Uterus (tissue), 4 donors: ENCODE measurements at places on chromosomes 1 and 21. TPM values are rescaled to one million over a fixed set of nuclear protein-coding genes. Genes with fewer than 3 reads are reported as not detected.

DNA sequence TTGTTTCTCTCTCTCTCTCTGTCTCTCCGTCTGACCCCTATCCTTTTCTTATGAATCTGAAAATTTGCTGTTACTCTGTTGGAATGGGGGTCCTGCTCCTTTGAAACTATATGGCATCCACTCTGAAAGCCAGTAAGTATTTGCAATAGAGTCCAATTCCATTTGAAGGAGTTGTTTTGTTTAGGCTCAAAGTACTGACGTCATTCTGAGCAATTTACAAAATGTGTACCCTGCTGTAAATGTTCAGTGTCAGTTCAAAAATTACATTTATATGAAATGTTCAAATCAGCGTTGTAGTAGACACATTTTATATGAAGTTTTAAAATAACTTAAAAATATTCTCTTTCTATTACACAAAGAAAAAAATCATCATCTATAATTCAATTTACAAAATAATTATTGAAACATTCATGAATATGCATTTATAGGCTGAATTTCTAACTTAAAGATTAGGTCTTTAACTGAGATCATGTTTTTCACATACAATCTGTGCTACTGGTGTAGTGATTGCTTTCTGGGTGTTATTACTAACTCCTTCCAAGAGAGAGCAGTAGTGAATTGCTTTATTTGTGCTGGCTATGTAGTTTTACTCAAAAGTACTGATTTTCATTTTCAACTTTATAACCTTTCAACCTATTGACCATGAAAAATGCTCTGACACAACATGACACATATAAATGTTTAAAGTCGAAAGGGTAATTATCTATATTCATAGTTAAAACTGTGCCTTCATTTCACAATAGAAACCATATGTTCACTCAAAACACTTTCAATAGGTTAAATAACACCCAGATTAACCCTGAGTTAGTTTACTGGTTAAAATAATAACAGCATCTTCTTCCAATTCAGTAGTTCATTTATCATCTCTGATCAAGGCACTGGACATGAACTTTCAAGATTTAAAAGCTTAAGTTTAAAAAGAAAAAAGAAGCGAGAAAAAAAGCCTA lies 253.1 kb upstream of the ADGRL4 start:
- no peak for DNase-seq

DNA sequence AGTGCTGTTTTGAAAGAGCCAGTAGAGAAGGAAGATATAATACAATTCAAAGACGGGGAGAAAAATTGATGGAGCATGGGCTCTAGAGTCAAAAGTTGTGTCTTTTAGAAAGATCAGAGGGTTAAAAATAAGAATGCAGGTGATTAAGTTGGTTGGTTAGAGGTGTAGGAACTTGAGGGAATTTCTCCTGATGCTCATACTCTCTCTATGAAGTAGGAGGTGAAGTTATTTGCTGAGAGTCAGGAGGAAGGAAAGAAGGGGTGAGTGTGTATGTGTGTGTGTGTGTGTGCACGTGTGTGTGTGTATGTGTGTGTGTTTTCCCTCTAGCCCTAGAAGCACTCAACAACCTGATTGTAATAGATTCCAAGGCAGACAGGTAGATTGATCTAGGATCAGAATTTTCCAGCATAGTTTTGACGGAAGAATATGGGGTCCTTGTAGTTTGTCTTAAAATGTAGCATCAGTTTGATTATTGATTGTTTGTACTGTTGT lies 88.3 kb upstream of the MACF1 start:
- no peak for DNase-seq

DNA sequence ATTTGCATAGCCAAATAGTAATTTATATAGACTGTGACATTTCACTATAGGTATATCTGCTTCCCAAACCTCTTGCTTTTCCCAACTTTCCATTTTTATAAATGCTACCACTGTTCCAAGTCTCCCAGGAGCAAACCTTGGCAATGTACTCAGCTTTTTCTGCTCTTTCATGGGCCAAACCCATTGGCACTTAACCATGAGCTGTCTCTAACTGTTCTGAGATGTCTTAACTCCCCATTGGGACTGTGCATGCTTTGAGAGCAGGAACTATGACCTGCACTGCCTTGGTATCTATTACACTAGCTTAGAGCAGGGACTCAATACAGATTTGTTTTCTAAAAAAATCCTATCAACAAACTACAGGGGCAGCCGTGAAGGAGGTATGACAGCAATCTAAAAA lies 22.5 kb upstream of the KHDRBS1 start:
- no peak for DNase-seq

DNA sequence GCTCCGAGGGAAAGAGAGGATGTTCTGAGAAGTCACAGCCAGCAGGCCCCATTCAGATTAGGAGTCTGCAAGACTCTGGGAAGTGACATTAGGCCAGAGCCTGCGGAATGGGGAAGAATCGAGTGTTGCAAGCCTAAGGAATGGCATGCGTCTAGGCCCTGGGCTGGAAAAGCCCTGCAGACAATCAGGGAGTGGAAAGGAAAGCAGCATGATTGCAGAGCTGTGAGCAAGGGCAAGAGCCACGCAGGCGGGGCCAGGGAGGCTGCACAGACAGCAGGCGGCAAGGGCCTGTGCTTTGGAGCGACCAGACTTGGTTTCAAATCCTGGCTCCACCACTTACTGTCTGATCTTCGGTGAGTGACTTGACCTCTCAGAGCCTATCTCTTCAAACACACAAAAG lies 118.2 kb downstream of the RRAGC start:
- no peak for DNase-seq

DNA sequence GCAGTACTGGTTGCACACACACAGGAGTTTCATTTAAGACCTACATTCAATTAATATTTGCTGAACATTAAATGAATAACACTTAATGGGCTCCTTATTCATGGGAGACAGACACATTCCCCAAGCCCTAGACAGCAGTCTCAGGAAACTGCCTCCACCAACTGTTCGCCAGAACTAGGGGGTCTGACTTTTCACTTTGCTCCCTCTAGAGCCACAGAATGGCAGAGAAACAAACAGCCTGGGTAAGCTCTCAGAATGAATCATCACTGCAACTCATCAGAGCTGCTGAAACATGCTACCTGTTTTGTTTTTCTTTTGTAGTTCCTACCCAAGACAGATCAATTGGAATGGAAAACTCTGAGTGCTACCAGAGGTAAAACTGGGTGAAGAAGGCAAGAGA lies 31.7 kb downstream of the ELK4 start:
- no peak for DNase-seq

GRCh38 chr1:39900662-39901463 lies 854 bp downstream of the MYCL start:
- DNase-seq = no peak

DNA sequence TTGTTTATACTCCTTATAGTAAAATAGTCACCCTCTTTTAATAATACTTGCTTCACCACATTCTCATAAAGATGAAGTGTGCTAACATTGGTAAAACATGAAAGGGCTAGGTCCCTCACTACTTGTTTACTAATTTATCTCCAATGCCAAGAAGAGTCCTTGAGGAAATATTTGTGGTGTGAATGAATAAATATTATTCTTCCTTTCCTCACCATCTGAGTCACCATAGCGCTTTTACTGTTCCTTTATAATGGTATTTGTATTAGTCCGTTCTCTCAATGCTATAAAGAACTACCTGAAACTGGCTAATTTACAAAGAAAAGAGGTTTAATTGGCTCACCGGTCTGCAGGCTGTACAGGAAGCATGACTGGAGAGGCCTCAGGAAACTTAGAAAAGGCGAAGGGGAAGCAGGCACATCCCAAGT lies 222.8 kb upstream of the ZRANB2 start:
- no peak for DNase-seq

DNA sequence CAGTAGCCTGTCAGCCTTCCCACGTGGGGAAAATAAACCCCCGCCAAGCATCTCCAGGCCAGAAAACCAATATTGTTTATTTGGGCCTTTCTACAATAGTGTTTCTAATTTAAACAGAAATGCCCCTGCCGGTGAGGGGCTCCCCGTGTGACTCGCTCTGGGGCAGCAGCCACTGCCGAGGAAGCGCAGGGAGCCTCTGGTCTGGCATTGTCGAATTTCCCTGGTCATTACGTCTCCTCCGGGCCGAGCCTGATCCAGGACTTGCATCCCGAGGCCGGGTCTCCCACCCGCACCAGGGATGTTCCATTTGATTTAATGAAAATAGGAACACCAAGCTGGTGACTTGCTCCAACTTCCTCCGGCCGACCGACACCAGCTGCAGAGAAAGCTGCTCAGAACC lies 20.5 kb downstream of the PRDM16 start:
- no peak for DNase-seq

- DNase-seq = no peak
These were observed 347 bp upstream of the KRTAP20-4 start for GRCh38 chr21:30620080-30620479.

- DNase-seq = no peak
These were observed 16.1 kb downstream of the IL6R start for GRCh38 chr1:154420961-154421924.

- peak; percentile 76 for DNase-seq
These were observed 36.8 kb upstream of the PODN start for GRCh38 chr1:53025034-53025768.

- no peak for DNase-seq
These were observed 9.0 kb upstream of the CGN start for GRCh38 chr1:151502035-151502700.

DNA sequence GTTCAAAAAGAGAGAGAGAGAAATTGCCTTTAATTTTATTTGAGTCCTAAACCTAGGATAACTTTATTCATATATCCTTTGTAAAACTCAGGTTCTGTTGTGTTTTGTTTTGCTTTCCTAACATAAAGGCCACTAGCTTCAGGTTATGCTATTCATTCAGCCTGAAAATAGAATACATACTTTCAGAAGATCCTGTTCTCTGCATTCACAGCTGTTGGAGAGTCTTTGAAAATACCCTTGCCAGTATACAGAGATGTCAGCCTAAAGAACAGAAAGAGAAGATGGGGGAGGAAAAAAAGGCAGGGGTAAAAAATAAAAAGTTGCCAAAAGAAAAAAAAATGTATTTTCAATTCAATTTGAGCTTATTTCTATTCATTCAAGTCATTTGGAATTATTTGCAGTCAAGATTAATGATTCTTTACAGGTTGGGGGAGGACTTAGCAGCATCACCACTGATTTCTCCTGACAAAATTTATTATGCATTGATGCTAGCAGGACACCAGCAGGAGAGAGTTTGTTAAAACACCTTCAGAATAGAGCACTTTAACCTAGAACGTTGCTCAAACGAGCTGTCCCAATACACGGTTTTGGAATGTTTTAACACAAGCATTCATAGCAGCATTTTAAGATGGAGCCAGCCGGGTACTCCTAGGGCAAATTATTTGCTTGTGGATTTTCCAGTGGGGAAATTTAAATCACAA lies 318.5 kb downstream of the NTNG1 start:
- DNase-seq = no peak

DNA sequence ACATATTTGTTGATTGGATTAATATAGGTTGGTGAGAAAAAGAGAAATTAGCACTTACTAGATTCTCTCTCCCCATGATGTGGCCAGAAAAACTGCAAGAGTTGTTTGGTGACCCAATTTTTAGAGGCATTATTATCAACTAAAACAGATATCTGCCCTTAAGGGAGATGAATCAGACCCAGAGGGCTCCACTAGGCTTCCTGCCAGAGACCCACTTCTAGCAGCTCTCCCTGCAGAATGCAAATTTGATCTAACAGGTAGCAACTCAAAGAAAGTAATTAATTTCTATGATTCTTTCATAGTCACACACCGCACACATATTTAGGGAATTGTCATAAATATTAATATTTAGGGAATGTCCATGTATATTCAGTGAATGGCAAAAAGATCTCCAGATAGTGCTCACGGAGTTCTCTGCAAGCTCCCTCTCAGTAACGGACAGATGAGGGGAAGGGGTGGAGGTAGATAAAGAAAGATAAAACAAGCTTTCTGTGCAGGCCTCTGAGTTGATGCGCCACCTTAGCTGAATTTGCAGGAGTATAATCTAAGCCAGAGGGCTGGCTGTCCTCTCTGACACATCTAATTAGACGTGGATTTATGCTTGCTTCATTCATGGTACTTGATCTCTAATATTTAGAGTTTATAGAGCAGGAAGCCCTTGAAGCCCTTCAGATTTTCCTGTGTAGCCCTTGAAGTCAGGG lies 84.1 kb upstream of the CCDC190 start:
- DNase-seq = no peak

GRCh38 chr21:31733551-31734149 lies 1.7 kb upstream of the SCAF4 start:
- DNase-seq = no peak

GRCh38 chr1:215321802-215322201 lies 239.3 kb downstream of the KCNK2 start:
- no peak for DNase-seq

- no peak for DNase-seq
These were observed 7.2 kb downstream of the SZRD1 start for GRCh38 chr1:16374266-16374665.

GRCh38 chr1:116099919-116100318 lies 11.3 kb upstream of the MAB21L3 start:
- no peak for DNase-seq

GRCh38 chr21:45618846-45619485 lies 24.6 kb upstream of the PCBP3 start:
- no peak for DNase-seq

- no peak for DNase-seq
These were observed 17.6 kb upstream of the SFPQ start for GRCh38 chr1:35210321-35211119.

DNA sequence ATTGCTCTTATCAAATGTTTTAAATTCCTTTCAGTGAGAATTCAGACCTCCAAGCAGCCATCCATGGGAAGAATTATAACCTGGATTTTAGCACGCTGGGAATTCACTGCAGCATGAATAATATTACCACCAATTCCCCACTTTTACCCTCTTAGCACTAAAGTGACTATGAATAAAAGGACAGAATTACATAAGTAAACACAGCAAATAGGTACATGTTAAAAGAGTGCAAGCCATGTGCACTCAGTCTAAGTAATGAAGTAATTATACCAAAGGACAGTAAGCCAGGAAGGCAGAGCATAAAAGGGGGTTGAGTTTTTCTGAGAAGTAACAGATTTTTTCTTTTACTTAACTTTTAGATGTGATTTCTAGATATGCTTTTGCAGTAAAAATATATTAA lies 176.3 kb downstream of the DENND1B start:
- DNase-seq = no peak

GRCh38 chr1:65175171-65176055 lies 27.4 kb downstream of the AK4 start:
- DNase-seq = no peak

GRCh38 chr1:188089015-188089414 lies 1260.3 kb downstream of the PLA2G4A start:
- DNase-seq = no peak

- DNase-seq = peak; percentile 64
These were observed 9.2 kb upstream of the KCNQ4 start for GRCh38 chr1:40774266-40774998.

The OLFM3 gene
- total RNA-seq = 1.2 TPM

The HHAT gene
- 4.6 TPM for total RNA-seq

The SLC22A15 gene
- total RNA-seq = 7.8 TPM

The CNTN2 gene
- total RNA-seq = 3.0 TPM

The POU3F1 gene
- total RNA-seq = not detected

The CHIA gene
- total RNA-seq = not detected

The EVI5 gene
- total RNA-seq = 112 TPM

The OR10Z1 gene
- not detected for total RNA-seq

The OR2T33 gene
- total RNA-seq = not detected

The FCRL4 gene
- total RNA-seq = not detected

The OR2T4 gene
- total RNA-seq = not detected
